ENCODE measurements at places on chromosomes 7 and 10. TPM values are rescaled to one million over a fixed set of nuclear protein-coding genes. Genes with fewer than 3 reads are reported as not detected.

Gene VIPR2
- polyA plus RNA-seq, result not detected

Gene PDE6C
- 0.79 TPM for polyA plus RNA-seq

Gene CUZD1
- 1.2 TPM for polyA plus RNA-seq

Gene CDH23
- polyA plus RNA-seq, result not detected

Gene ACTL6B
- polyA plus RNA-seq, result not detected

Gene CUL1
- polyA plus RNA-seq, result 56.6 TPM

Gene MPP7
- polyA plus RNA-seq, result 2.8 TPM

Gene MRLN
- 158 TPM for polyA plus RNA-seq

Gene LRIT1
- polyA plus RNA-seq, result not detected

Gene BLNK
- polyA plus RNA-seq, result 1.5 TPM

Gene SFXN2
- polyA plus RNA-seq, result not detected

Gene PSMG3
- polyA plus RNA-seq, result 17.7 TPM

DNA sequence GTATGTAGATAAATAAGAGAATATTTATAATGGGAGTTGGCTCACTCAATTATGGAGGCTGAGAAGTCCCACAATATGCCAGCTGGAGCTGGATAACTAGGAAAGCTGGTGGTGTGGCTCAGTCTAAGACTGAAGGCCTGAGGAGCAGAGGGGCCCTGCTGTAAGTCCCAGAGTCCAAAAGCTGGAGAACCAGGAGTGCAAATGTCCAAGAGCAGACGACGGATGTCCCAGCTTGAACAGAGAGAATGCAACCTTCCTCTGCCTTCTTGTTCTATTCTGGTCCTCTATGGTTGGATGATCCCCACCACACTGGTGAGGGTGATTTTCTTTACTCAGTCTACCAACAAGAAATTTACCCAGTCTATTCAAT is 13.2 kb downstream of the IL2RA start:
- no peak for DNase-seq

DNA sequence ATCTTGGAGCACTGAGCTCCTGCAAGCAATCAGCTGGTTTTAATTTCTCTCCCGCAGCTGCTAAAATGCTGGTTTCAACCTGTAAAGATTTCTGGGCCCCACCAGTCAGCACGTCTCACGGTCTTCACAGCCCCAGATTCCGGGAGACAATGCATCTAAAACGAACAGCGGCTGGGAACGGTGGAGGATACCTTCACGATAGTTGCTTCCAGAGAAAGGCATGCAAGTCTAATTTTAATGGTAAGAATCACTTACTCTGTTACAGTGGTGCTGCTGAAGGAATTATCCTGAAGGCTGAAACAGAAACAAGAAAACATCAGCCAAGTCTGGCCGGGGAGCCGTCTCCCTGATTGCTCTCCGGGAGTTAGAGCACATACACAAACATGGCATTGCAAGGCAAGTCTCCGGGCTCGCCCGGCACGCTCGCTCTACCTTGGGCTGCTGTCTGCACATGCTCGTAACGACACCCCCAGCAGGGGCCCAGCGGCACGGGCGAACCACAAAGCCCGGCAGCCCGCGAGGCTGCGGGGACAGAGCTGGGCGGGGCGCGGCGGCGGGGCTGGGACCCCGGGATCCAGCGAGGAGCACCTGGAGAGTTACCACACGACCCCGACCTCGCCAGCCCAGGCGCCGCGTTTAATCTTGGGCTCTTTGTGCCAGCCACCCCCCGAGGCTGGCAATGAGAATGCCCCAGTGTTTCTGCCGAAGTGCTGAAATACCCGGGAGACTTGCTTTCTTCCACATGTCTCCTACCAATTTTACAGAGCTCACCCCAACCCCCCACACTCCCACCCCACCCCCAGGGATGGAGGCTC is at the start of gene FAM13C:
Gene FAM13C, minus strand, starts transcription at position 406 of the 815 bp plus-strand sequence. Its CDS starts 89 bp downstream, at position 317.
- peak; percentile 72 for DNase-seq

DNA sequence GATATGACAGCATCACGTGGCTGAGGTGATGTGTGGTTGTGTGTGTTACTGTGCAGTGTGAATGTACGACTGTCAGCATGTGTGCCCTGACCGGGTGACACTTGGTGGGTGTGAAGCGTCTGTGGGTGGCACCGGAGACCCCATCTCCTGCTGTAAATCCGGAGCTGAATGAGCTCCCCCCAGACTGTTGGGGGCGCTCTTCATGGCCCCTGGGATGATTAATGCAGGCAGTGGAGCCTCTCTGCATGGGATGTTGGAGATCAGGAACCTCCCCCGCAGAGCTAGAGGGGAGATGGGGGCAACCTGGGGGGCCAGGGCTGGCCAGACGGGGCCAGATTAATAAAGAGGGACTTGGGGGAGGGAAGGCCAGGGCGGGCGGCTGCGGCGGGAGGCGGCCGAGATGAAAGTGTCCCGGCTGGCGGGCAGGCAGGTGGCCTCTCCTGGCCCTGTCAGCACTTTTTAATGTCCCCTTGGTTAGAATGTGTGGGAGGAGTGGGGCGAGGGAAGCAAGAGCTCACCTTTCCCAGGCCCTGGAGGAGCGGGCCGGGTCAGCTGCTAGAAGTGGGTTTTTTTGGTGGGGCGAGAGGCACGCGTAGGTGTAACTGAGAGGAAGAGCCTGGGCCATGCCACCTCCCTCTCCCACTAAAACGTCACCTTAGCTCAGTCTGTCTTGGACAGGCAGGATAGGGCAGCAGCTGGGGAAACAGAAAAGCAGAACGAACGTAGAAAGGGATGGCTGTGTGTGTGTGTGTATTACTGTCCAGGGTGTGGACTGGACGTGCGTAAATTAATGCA is 34.1 kb downstream of the HIF1AN start:
- no peak for DNase-seq

- DNase-seq, result peak; percentile 47
Measured at GRCh38 chr10:3248526-3249306, 76.1 kb upstream of the PITRM1 start.

DNA sequence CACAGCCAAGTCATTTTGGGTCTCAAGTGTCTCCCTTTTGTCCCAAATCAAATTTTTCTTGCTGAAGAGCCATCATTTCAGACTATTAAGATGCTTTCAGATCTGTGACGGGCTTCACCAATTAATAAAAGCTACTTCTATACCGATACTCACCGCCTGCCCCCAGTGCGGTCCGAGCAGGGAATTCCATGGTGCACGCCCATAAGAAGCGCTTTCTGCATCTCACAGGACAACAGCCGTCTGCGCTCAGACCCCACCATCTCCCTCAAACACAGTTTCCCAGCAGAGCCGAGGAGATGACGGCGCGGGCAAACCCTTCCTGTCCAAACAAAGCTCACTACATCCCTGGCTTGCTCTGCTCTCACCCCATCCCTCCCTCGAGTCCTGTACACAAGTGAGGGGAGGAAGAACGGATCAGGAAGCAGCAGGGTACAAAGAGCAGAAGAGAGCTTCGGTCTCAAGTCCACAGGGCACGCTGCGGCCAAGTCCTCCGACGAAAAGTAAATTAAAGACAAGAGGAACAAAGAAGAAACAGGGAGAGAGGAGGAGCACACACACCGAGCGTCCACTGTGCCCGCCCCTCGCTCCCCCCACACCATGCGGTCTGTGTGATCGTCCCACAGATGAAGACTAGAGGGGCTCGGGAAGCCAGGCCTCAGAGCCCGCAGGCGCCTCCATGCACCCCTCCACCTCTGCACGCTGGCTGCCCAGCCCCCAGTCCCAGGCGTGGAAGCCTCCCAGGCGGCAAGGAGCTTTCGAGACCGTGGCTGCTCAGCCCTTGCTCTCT is 121.9 kb downstream of the MAD1L1 start:
- no peak for DNase-seq

GRCh38 chr7:109611656-109612055 is 1042.0 kb downstream of the DNAJB9 start:
- DNase-seq, result no peak

GRCh38 chr10:36634916-36635315 is 490.5 kb upstream of the ANKRD30A start:
- no peak for DNase-seq

- peak; percentile 25 for DNase-seq
Measured at GRCh38 chr7:137789215-137789882, 57.4 kb downstream of the DGKI start.

DNA sequence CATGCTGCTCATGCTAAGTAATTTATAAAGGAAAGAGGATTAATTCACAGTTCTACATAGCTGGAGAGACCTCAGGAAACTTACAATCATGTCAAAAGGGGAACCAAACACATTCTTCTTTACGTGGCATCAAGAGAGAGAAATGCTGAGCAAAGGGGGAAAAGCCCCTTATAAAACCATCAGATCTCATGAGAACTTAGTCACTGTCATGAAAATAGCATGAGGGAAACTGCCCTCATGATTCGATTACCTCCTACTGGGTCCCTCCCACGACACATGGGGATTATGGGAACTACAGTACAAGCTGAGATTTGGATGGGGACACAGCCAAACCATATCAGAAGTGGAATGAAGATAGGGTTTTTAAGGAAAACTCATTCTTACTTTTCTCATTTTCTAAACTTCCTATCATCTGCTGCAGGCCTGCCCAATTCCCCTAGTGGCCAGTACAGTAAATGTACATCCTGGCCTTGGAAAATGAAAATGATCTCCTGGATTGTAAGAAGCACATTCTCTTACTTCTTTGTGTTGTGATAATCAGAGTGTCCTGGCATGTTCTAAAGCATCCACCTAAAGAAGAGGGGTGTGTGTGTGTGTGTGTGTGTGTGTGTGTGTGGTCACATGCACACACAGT is 421.5 kb downstream of the LRMDA start:
- DNase-seq, result no peak

GRCh38 chr10:116826803-116827202 is 22.5 kb upstream of the ENO4 start:
- no peak for DNase-seq

DNA sequence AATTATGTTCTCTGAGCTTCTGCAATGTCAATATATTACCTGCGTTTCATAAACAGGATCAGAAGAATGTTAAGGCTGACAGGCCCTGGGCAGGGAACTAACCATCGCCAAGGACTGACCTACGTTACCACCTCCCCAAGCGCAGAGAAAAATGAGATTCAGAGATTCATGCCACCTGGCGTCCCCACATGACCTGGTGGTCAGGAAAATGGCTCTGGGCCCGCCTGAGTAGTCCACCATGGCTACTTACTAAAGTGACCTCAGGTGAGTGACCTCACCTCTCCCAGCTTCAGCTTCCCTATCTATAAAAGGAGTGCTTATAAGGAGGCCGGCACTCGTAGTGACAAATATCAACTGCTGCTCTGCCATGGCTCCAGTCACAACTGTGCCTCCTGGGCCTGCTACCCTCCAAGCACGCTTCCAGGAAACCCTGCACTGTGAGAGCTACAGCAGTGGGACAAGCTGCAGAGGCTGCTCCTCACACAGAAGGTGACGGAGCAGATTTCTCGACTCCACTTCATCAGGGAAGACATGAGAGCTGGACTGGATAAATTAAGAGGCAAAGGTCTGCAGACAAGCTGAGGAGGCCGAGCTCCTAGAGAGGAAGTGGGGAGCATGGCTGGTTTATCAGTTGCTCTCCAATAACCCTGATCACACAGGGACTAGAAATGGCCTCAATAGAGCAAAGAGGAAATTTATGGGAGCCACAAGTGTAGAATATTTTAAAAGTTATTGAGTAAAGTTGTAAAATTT is 103.0 kb downstream of the RNF216 start:
- no peak for DNase-seq

- DNase-seq, result no peak
Measured at GRCh38 chr7:74230446-74231231, 20.8 kb downstream of the LAT2 start.

GRCh38 chr7:71238581-71239295 is 106.8 kb downstream of the GALNT17 start:
- no peak for DNase-seq

DNA sequence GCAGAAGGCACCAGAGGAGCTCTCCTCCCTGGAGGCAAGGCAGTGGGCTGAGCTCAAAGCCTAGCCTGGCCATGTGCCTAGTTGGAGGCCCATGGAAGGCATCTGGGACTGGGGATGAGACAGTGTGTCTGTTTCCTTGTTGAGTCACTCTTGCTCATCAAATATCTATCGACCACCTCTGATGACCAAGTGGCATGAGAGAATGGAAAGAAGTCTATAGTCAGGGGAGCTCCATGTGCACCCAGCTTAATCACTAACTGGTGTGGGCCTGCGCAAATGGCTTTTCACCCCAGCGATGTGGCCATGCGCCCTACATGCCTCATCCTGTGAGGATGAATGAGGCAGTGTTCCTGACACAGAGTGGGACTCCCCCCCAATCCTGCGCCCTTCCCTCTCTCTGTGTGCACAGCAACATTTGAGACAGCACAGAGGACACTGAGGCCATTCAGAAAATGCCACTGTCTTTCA is 229.9 kb downstream of the RPS24 start:
- no peak for DNase-seq

DNA sequence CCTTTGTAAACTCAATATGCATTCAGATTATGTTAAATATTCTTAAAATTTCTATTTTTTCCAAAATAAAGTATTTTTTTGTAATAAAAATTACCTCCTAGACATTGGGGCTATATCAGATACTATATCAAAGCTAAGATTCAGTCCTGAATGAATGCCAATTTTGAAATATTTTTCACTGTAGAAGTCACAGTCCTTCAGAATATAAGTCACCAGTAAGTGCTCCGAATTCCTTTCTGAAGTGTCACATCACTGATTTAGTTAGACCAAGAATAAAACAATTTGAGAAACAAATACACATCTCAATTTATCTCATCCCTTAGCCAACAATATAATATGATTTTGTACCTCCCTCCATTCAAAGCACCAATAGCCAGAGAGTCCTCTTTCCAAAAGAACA is 33.9 kb upstream of the GSAP start:
- no peak for DNase-seq

GRCh38 chr7:81447351-81447952 is 322.4 kb downstream of the HGF start:
- DNase-seq, result peak; percentile 32

DNA sequence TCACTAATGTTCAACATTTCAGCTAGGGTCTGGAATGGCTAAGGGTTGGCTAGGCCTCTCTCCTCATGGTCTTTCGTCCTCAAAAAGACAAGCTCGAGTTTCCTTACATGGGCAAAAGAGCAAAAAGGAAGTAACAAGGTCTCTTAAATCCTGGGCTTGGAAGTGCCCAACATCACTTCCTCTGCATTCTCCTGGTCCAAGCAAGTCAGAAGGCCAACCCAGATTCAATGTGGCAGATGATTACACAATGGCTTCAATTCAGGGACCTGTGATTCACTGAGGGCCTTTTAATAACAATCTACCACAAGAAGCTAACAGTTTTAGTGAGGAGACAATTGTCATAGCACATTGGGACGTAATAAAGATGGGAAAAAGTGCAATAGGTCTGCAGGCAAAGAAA is 4.4 kb upstream of the NUP205 start:
- DNase-seq, result no peak

- no peak for DNase-seq
Measured at GRCh38 chr7:149686011-149686410, 87.4 kb downstream of the ZNF467 start.

DNA sequence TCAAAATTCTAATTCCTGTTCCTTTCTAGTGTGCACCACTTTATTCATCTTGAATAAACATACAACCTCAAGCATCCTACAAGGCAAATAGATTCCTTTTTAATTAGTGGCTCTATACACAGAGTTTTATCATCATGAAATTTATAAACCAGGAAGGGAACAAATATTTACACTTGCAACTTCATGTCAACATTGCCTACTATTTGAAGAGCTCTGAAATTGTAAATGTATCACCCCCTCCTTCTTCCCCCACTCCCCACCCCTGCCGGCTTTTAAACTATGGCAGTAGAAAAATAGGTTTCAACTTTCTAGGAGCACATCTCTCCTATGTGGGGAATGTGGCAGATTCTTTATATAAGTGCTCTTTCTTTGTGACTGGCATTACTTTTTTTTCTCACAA is 49.6 kb downstream of the KAT6B start:
- DNase-seq, result no peak

- DNase-seq, result no peak
Measured at GRCh38 chr10:76981251-76981650, 656.4 kb downstream of the KCNMA1 start.

GRCh38 chr10:45374350-45375052 is 485 bp downstream of the ALOX5 start:
- DNase-seq, result no peak

All from muscle of arm (tissue), 14 donors.